ENCODE measurements at places on chromosomes 5 and 9.

DNA sequence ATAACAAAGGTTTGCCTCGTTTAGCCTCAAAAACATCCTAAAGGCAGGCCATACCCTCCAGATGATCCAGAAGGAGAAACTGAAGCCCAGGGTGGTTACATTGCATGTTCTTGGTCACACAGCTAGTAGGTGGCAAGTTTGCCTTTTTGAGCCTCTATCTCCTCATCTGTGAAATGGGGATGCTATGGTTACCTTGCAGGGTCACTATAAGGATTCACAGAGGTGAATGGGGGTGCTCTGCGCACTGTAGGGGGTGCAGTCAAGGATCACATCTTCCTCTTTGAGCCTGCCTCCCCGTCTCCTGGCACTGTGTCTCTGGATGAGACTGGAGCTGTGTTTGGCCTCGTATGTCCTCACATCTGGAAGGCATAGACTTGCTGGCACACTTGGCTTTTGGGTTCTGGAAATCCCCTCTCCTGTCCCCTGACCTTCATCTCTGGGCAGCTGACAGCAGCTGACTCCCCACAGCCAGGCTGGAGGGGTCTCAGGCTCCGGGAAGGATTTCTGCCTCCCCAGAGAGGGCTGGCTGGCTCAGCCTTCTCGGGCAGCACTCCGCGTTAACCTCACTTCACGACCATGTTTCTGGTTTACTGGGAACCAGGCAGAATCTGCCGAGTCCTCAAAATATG lies 167.7 kb downstream of the RGS3 start:
- DNase-seq: no peak

- DNase-seq: no peak
Observed at GRCh38 chr9:32128546-32128945, 255.9 kb upstream of the ACO1 start.

- no peak for DNase-seq
Observed at GRCh38 chr5:143685246-143685815, 126.6 kb upstream of the HMHB1 start.

DNA sequence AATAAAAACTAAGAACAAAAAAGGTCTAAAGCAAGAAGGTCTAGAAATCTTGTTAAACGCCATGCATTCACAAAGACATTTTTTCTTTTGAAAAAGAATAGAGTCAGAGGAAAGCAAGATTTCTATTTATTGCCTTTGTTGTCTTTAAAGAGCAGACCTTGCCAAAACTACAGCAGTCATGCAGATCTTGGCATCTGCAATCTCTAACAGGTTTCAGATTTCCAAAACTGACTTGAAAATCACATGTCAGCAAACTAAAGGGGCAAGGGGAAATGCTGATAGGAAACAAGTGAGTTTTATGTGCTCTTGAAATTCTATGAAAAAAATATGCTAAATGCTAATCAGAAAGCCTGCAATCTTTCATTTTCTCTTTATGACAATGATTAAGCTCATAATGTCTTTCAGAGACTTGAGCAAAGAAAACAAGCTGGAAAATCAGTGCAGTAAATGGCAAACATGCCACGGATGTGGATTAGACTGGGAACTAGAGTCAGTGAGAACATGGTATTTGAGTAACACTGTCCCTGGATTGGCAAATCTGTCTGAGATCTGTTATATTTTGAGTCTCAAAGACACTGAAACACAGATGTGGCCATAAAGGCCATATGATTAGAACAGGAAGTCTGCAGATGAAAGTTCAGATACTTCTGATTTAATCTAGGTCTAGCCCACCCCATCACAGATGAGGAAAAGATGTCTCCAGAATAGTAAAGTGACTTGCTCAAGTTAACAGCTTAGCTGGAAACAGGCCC lies 361.4 kb upstream of the RPS23 start:
- peak; percentile 51 for DNase-seq

GRCh38 chr5:154172785-154173184 lies 17.7 kb upstream of the GALNT10 start:
- no peak for DNase-seq

DNA sequence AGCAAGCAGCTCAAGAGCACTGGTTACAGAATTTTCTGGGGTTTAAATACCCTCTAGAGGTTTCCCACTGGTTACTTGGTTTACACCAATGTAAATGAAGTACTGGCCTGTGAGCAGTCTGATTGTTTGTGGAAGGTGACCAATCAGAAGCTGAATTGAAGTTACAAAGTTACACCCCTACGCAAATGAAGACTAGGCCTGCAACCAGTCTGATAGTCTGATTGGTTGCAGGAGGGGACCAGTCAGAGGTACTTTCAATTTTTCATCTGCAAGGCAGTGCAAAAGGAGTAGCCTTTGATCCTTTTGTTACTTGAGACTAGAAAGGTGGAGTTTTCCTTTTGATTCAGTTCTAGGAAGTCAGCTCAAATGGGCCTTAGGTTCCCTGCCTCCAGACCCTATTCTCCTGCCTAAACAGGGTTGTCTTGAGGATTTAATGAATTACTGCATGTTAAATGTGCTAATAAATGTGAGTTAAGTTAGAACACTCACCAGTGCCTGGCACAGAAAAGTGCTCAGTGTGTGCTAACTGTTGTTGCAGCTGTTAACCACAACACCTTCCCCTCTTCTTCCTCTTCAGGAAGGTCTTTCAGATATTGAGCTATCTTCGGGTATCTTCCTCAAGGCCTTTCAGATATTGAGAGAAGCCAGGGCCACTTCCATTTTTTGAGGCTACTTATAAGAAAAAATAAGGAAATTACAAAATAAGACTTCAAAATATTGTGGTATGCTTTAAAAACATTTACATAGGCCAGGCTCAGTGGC lies 32.1 kb upstream of the CLINT1 start:
- peak; percentile 56 for DNase-seq

DNA sequence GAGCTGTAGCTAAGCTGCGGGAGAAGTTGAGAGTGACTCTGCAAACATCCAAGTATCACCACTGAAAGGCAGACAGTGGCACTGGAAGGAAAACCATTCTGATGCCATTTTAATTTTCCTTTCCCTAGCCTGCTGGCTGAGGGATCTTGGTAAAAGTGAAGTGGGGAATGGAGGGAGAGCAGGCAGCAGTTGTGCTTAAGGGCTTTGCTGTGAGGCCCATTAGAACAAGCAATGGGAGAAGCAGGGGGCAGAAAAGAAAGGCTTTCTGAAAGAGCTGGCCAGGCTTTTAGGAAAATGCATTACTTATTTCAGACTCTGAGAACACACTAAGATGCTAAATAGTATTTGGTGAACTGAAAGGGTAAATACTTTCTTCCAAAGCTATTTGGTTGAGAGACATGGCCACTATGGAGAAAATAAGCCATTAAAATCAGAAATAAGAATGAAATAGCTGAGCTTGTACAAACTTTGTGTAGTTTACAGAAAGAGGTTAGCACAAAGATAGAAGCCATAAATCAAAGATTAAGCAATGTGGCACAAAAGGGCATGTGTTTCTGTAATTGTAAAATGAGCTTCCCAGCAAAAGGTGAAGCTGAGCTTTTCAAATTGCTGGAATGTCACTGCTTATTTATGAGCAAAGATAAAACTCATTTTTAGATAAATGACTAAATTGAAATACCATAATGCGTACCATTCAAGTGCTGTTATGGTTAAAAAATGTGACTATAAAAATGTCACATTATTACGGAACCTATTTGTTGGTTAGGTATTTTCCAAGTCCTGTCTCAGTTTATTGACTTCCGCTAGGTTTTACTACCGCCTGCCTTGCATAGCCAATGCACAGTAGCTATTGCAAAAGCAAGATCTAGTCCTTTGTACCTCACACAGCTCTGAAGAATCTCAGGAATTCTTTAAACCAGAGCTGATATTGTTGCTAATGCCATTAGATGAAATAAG lies 20.8 kb downstream of the SNCAIP start:
- DNase-seq: no peak

DNA sequence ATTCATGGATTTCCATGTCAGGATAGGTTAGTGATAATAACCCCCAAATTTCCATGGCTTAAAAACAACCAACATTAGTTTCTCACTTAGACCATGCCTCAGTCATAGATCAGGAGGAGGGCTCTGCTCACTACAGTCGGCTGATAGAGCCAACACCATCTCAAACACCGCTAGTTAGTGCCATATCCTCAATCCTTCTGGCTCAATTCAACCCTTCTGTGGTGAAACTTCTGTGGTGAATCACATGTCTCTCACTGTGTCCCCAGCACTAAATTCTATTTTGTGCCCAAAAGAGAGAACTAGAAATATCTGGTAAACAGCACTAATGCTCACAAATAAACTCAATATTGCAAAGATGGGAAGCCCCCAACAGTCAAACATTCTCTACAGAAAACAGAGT lies 21.1 kb downstream of the ECPAS start:
- no peak for DNase-seq

DNA sequence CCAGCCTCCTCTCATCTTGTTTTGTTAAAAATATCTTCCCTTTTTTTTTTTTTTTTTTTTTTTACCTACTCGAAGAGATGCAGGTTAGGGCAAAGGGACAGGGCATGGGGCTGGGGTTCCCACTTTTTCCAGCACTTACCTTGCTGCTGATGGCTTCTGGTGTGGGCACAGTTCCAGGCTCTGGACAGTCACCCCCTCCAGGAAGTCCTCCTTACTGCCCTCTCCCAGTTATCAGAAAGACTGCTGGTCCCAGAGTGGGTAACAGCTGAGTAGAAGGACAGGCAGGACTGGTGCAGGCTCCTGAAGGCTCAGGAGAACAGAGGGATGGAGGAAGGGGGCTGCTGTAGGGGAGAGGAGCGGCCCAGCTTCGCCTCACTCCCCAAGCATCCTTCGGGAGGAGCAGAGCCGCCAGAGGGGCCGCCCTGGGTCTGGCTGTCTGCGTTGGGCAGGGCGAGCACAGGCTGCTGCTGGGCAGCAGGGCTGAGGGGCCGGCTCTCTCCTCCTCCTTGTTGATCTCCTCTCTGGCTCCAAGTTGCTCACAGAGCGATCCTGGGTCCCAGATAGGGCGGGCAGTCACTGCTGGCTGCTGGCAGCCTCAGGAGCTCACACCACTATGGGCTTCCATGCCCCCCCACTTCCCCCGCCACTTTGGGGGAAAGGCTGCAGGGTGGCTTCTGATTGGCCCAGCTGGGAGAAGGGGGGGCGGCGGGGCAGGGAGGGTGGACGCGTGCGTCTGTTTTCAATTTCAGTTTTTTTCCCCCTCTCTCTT lies at the start of gene PDGFRB:
PDGFRB (minus strand) TSS at position 588 of the 769 bp plus-strand sequence. CDS start 18,798 bp downstream, outside the sequence.
- DNase-seq: no peak

DNA sequence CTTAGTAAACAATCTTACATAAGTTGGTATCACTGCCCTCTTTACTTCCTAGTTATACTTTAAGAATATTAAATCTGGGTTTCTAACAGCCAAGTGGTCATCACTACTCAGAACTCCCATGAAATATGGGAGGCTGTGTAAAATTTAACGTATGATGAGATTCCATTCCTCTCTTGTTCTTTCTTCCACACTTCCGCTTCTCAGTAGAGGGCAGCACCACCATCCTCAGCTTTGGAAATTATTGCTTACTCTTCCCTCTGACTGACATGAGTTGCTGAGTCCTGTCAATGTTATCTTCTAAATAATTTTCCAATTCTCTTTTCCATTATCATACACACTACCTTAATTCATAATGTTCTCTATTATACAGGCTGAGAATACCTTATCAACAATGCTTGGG lies 194.0 kb downstream of the RFX3 start:
- no peak for DNase-seq

GRCh38 chr5:60230456-60230855 lies 336.9 kb upstream of the PDE4D start:
- DNase-seq: no peak

- no peak for DNase-seq
Observed at GRCh38 chr5:1134478-1134877, 22.6 kb upstream of the SLC12A7 start.

DNA sequence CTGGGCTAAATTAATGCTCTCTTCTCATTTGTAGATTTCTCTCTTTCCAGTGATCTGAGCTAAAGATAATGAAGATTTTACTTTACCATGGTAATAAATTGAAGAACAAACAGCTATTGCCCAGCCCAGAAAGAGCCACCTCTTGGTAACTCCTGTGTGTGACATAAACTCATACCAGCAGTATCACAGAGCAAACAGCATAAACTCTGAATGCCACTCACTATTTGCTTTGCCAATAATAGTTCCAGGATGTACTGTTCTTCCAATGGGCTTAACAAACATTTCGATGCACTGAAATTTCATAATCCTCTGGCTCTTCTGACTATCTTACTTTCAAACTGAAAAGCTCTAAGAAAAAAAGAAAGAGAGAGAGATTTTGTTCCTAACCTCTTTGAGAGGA lies 69.8 kb upstream of the RASEF start:
- DNase-seq: no peak

DNA sequence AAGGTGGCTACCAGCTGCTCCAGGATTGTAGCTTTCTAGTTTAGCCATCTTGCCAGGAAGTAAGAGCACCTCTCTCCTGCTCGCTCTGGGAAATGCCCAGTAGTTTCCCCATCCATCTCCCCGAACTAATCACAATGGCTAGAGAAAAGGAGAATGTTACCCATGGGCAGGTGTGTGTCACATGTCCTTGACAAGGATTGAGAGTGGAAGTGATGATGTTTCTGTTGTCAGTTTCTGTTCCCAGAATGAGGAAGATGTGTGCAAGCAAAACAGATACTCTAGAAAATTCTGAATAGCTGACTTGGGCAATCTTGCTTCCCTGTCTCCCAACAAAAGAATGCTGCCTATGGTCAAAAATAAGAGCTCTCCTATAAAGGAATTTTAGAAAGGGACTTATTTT lies 429.5 kb downstream of the EBF1 start:
- no peak for DNase-seq

GRCh38 chr5:14222206-14222605 lies 79.1 kb downstream of the TRIO start:
- no peak for DNase-seq

- no peak for DNase-seq
Observed at GRCh38 chr9:15469406-15469805, 41.4 kb downstream of the PSIP1 start.

DNA sequence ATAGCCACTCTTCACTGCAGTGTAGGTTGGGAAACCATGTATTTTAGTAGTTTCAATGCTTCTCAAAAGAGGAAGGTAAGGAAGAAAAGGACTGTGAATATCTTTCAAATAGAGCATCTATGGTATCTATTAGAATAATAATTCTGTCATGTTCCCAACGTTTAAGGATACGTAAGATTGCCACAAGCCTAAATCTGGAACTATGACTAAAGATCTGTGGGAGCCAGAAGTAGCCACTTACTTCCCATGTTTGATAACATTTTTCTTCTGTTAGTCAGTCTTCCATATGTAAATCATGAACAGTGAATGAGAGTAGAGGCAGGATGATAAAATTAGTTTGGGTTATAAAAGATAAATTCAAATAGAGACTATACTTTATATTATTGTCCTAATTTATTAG lies 16.3 kb upstream of the MROH2B start:
- DNase-seq: no peak

- DNase-seq: no peak
Observed at GRCh38 chr9:13770956-13771355, 491.5 kb upstream of the MPDZ start.

GRCh38 chr5:166625210-166625865 lies 1666.1 kb upstream of the WWC1 start:
- no peak for DNase-seq

GRCh38 chr5:65482296-65482735 lies 596 bp upstream of the ADAMTS6 start:
- no peak for DNase-seq

GRCh38 chr5:138438003-138438723 lies 694 bp upstream of the REEP2 start:
- no peak for DNase-seq

- no peak for DNase-seq
Observed at GRCh38 chr5:150781706-150782614, 3.4 kb downstream of the SMIM3 start.

Measured in Jurkat, Clone E6-1 (cell line).